ENCODE measurements at places on chromosomes 1 and 21. TPM values are rescaled to one million over a fixed set of nuclear protein-coding genes. Genes with fewer than 3 reads are reported as not detected.
A peak's percentile ranks its signal among the peaks of the same experiment; 100 is the strongest.

GRCh38 chr1:56915960-56916359, 49.9 kb downstream of the C8B start:
- DNase-seq: no peak

DNA sequence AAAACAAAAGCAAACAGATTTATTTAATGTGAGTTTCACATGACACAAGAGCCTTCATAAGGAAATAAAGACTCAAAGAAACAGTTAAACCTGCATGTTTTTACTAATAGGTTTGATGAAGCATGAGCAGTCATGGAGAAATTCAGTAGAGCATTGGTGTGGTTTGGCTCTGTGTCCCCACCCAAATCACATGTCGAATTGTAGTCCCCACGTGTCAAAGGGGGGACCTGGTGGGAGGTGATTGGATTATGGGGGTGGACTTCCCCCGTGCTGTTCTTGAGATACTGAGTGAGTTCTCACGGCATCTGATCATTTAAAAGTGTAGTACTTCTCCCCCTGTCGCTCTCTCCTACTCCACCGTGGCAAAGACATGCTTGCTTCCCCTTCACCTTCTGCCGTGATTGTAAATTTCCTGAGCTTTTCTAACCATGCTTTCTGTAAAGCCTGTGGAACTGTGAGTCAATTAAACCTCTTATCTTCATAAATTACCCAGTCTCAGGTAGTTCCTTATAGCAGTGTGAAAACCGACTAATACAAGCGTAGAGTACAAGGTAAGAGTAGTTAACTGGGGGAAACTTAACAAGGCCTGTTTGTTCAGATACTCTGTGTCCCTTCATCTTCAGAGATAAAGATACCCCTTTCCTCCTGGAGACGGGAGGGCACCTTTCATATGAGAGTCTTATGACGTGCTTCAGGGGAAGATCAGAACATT, 354.8 kb downstream of the SIPA1L2 start:
- no peak for DNase-seq

GRCh38 chr1:156740237-156740740, 599 bp downstream of the MRPL24 start:
- peak; percentile 42 for DNase-seq

DNA sequence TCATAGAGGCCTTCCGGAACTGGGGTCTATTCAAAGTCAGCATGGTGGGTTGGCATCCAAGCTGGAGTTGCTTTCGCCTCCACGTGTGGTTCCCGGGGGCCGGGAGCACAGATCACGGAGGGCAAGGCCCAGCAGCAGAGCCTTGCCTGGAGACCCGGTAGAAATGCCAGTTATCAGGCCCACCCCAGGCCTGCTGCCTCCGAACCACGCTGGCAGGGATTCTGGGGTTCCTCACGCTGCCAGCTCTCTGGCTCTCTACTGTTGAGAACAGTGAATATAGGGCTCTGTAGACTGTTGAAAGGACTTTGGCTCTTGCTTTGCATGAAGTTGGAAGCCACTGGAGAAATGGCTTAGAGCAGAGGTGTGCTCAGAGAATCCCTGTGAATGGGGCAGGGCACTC, 127.5 kb downstream of the RIPK4 start:
- no peak for DNase-seq

GRCh38 chr1:30329263-30329753, 394.1 kb downstream of the MATN1 start:
- DNase-seq: peak; percentile 77

- DNase-seq: no peak
Measured at GRCh38 chr1:116870300-116870699, 39.4 kb upstream of the PTGFRN start.

DNA sequence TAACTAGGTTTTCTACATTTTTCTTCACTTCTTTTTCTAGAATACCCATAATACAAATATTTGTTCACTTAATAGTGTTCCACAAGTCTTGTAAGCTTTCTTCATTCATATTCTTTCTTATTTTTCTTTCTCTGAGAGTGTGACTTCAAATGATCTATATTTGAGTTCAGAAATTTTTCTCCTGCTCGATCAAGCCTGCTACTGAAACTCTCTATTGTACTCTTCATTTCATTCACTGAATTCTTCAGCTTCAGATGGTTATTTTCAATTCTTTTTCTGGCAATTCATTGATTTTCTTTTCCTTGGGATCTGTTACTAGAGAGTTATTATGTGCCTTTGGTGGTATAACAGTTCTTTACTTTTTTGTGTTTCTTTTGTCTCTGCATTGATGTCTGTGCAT, 82.5 kb upstream of the CAMK1G start:
- no peak for DNase-seq

- peak; percentile 92 for DNase-seq
Measured at GRCh38 chr1:205983925-205984725, 19.1 kb downstream of the RAB7B start.

DNA sequence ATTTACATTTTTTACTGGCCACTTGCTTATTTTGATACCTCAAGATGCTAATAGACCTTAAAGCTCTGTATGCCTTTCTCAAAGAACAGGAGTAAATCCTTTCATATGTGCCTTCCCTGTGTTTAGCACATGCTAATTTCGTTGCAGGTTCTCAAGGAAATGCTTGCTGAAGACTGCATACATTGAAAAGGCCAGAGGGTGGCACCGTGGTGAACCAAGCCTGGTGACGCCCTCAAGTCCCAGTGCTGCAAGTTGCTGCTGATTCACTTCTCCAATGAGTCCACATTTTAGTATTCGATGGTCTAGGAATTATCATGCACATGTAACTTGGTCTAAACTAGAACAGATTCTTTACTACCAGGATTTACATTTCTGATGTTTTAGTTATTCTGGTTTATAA, 94.1 kb downstream of the CLDN17 start:
- DNase-seq: no peak

GRCh38 chr1:216049741-216050430, 373.4 kb downstream of the USH2A start:
- DNase-seq: no peak

- no peak for DNase-seq
Measured at GRCh38 chr1:95953015-95953414, 719.0 kb downstream of the RWDD3 start.

DNA sequence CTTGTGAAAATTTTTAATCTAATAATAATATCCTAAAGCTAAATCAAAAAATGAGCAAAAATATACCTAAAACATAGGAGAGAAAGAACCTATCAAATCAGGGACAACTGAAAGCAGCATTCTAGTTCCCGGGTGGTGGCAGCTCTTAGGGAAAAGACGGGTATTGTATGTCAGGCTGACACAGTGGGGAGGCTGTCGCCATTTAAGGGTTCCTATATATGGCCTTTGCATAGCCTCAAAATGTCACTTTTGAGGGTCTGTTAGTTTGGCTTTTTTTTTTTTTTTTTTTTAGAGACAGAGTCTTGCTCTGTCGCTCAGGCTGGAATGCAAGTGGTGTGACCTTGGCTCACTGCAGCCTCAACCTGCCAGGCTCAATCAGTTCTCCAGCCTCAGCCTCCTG, 6.0 kb downstream of the CLSTN1 start:
- peak; percentile 59 for DNase-seq

GRCh38 chr21:45376459-45377324, 28.3 kb upstream of the COL18A1 start:
- DNase-seq: no peak

- no peak for DNase-seq
Measured at GRCh38 chr1:208074353-208074752, 163.4 kb upstream of the CD34 start.

DNA sequence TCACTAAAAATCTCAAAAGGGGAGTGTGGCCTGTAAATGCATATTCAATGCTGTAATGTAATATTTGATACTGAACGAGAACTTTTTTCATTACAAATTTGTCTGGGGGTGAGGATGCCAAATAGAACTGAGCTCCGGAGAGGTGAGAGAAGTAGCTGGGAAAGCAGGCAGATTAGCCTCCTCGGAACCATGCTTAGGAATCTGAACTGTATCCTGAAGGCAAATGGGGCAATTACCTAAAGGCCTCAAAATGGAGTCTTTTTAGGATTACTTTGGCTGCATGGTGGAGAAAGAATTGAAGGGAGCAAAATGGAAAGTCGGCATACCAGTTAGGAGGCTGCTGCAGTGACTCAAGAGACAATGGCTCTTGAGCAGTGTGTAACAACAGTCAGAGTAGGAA, 178.8 kb downstream of the CDC7 start:
- no peak for DNase-seq

DNA sequence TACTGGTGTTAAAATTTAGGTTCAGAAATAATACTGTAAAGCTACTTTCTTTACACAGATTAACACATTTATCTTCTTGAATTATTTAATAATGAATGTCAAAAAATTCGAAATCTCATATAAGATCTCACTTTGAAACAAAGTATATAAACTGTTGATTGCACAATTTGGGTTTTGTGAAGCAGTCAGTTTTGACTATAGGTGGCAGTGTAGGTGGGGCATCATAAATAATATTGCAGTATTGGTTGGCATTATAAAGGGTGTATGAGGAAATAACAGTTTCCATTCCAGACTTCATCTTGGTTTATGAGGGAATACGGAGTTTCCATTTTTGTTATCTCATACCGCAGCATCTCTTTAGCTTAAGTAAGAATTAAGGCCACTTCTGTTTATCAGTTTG, 49.9 kb downstream of the SUCO start:
- no peak for DNase-seq

- DNase-seq: no peak
Measured at GRCh38 chr1:29391362-29391880, 155.1 kb downstream of the PTPRU start.

- no peak for DNase-seq
Measured at GRCh38 chr1:229336345-229336744, 6.5 kb downstream of the CCSAP start.

DNA sequence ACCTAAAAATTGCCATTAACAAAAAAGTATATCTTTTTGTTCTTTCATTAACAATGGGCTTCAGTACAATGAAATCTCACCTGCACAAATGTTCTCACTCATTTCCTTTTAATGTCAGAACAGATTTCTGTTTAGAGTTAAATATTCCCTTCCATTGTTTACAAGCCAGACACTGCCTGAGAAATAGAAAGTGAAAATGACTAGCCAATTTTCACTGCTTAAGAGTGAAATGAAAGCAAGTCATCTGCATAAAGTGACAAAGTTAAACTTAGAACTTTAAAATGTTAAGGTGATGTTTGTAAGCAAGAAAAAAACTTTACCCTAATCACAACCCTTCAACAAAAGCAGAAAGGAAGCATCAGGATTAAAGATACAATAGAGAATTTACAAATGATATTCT, 27.5 kb downstream of the COA6 start:
- no peak for DNase-seq

DNA sequence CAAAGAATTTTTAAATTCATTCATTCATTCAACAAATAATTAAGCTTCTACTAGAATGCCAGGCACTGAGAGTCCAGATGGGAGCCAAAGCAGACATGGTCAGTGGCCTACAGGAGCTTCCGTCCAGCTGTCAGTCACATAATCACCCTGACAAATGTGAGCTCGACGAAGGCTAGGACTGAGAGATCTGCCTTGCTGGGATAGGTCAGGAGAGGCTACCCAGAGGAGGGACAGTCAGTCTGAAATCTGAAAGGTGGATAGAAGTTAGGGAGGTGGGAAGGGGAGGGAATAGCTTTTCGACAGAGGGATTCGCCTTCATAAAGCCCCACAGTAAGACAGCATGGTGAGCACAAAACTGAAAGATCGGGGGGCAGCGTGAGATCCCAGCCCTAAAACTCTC, 8.3 kb downstream of the EPHX1 start:
- no peak for DNase-seq

DNA sequence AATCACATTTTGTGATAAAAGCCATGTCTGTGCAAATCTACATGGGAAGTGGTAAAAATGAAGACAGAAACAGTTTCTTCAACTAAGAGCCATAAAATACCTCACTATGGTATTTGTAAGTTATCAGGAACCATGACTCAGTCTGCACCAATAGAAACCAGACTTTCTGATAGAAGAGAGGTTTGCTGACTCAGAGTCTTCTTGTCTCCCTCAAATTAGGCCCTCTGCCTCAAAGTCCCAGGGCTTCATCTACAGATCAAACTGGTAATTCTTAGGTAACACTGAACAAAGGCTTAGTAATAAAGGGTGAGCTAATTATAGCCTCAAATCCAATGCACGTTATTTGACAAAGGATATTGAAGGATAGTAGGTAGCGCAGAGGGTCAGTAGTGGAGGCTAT, 30.9 kb upstream of the SSX2IP start:
- DNase-seq: no peak

GRCh38 chr1:172753964-172754363, 95.1 kb downstream of the FASLG start:
- DNase-seq: no peak

- no peak for DNase-seq
Measured at GRCh38 chr1:55775007-55775406, 559.8 kb upstream of the USP24 start.

GRCh38 chr1:204221271-204221670, 7.5 kb upstream of the GOLT1A start:
- peak; percentile 56 for DNase-seq

- DNase-seq: no peak
Measured at GRCh38 chr1:58722967-58723366, 23.1 kb upstream of the MYSM1 start.

GRCh38 chr1:193771596-193771995, 585.2 kb upstream of the B3GALT2 start:
- no peak for DNase-seq

DNA sequence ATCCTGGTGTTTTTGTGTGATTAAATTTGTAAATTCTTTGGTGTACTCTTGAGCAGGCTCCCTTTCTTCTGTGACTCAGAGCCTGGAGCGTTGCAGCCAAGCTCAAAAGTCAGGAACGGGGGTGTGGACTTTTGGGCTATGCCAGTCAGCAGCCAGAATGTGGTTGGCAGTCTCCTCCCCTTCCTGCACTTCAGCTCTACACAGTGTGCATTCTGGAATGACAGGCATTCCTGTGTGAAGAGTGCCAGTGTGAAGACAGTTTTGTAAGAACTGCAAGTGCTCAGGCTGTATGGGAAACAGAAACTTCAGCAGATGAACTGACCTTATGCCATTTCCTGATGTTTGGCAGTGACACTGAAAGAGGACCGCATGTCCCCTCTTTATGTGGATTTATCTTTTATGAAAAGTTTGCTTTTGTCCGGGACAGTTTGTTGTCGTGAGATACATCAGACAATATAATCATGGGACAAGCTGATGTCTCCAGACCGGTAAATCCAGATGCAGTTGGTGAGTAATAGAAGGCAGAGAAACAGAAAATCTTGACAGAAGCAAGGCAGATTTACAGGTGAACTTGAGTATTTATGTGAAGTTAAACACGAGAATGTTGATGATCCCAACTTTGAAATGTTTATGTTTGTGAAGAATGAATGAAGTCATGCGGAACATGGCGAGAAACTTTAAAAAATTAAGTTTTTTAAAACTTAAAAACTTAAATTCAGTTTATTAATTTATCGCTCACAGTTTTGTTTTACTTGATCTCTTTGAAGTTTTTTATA, 67.7 kb upstream of the RCC1 start:
- peak; percentile 91 for DNase-seq

The SGIP1 gene
- total RNA-seq: 0.39 TPM

The IRF6 gene
- 182 TPM for total RNA-seq

The VSIG8 gene
- 54.5 TPM for total RNA-seq

The RPS8 gene
- total RNA-seq: 2,628 TPM

The DCST2 gene
- 3.8 TPM for total RNA-seq

The TMEM82 gene
- total RNA-seq: not detected

The TMPRSS15 gene
- not detected for total RNA-seq

The CACNA1S gene
- 0.04 TPM for total RNA-seq

The CDC7 gene
- total RNA-seq: 1.1 TPM

The CFHR1 gene
- not detected for total RNA-seq

The GPR153 gene
- total RNA-seq: 13.6 TPM

The C1orf226 gene
- total RNA-seq: 3.7 TPM

The DUSP10 gene
- total RNA-seq: 11.8 TPM

The HORMAD1 gene
- 1.8 TPM for total RNA-seq

The CD2 gene
- total RNA-seq: 0.78 TPM

Data from lower leg skin (tissue), 4 donors.